ENCODE measurements at places on chromosomes 1 and 21. TPM values are rescaled to one million over a fixed set of nuclear protein-coding genes. Genes with fewer than 3 reads are reported as not detected.

DNA sequence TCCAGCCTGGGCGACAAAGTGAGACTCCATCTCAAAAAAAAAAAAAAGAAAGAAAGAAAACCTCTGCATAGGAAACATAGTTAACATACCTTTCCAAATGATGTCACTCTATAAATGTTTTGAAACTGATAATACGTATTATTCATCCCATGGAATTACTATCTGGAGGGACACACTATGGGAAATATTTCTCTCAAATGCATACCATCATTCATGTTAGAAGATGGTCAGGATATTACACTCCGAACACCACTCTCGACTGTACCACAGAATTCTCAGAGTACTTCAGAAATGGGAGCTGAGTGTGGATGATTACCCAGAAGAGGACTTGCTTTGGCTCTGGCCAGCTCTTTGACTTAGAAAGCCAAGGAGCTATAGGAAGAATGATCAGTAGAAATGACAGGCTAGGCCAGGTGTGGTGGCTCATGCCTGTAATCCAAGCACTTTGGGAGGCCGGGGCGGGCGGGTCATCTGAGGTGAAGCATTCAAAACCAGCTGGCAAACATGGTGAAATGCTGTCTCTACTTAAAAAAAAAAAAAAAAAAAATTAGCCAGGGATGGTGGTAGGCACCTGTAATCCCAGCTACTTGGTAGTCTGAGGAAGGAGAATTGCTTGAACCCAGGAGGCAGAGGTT lies 5.2 kb upstream of the LIN28A start:
- no peak for DNase-seq

- DNase-seq = no peak
These were observed 45.3 kb downstream of the TLR5 start for GRCh38 chr1:223097713-223098112.

- peak; percentile 60 for DNase-seq
These were observed 29.2 kb upstream of the CNTN2 start for GRCh38 chr1:205013683-205014367.

GRCh38 chr1:230851291-230851691 lies 17.0 kb downstream of the C1orf198 start:
- DNase-seq = no peak

GRCh38 chr21:44259082-44259705 lies 2.5 kb downstream of the DNMT3L start:
- no peak for DNase-seq

- DNase-seq = no peak
These were observed 108.8 kb downstream of the GALNT2 start for GRCh38 chr1:230175839-230176238.

DNA sequence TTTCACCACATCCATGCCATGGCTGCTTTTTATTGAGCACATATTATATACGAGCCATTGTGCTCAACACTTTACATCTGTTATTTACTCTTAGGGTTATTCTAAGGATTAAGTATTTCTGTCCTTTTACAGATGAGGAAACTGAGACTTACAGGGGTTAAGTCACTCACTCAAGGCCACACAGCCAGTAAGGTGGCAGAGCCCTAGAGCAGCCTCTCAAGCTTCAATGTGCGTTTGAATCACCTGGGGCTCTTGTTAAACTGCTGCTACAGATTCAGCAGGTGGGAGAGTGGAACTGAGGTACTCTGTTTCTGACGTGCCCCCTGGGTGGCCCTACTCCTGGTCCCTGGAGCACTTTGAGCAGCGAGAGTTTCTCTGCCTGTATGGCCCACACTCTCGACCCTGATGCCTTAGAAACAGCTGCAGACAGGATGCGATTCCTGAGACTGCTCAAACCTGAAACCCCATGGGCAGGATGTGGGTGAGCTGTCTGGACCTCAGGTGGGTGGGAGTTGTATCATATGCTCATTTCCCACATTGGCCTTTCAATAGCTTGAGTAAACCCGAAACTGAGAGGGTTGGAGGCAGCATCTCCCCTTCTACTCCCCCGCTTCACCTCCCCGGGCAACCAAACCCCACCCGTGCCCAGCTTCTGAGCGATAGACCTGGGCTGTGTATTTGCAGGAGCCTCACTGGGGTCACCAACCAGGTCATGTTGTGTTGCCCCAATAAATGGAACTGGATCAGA lies 59.3 kb downstream of the MAN1C1 start:
- DNase-seq = no peak

GRCh38 chr1:186738926-186739325 lies 58.7 kb upstream of the PTGS2 start:
- DNase-seq = no peak

DNA sequence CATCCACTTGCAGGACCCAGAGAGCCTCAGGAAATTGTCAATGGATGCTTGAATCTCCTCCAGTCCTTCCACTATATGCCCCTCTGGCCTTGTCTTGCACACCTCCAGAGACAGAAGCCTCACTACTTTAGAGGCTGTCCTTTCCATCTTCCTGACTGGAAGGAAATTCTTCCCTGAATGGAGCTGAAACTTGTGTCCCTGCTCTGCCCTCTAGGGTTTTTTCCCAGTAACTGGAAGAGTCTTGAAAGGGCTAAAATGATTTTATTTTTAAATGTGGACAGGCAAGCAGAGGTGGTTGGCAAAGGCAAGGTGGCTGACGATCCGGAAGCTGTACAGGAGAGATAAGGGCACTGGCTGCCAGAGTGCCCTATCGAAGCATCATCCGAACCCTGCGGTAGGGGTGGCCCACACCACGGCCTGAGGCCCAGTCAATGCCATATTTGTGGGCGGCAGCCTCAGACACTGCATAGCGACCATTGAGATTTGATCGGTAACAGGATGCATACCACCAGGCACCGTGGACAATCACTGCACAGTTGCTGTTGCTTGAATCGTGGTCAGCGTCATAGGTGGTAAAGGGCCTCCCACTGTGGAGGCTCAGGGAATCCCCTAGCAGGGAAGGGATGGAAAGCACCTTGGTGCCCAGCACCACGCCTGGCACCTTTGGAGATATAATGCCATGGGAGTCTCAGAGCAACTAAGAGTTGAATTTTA lies 2.3 kb upstream of the MAP3K6 start:
- no peak for DNase-seq

DNA sequence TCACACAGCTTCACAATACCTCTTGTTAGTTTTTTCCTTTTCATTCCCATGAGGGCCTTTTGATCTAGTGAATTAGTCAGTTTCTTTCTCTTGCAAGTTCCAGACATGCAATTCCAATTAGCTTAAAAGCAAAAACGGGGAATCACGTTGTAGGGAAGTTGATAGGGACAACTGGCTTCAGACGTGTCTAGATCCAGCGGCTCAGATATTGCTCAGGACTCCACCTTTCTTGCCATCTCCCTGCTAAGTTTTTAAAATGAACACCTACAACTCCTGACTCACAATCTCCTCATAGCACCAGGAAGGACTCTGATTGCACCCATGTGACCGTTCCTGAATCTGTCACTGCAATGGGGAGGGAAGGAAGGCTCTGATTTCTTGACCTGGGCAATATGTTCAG lies 63.8 kb upstream of the ARHGAP29 start:
- no peak for DNase-seq

DNA sequence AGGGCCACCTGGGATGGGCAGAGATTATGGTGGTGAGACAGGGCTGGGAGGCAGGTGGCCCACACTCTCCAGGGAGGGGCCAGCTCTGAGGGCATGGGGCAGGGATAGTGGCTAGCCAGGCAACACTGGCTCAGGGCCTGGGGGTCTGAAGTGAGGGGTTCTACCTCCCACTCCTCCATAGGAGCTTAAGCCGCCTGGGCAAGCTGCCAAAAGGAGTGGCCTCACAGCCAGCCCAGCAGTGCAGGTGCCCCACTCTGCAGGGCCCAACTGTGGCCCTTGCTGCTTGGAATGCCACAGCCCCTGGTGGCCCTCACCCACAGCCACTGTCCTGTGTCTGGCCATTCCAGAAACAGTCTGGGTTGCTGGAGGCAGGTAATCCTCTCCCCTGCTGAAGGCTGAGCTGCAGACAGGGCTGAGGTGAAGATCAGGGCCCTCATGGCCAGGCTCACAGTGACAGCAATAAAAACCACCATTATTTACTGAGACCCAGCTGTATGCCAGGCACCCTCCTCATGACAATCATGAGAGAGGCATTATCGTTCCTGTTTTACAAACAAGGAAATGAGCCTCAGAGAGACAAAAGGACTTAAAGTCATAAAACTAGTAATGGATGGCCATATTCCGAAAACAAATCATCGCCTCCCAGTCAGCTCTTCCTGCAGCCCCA lies 31.0 kb downstream of the KIF21B start:
- no peak for DNase-seq

DNA sequence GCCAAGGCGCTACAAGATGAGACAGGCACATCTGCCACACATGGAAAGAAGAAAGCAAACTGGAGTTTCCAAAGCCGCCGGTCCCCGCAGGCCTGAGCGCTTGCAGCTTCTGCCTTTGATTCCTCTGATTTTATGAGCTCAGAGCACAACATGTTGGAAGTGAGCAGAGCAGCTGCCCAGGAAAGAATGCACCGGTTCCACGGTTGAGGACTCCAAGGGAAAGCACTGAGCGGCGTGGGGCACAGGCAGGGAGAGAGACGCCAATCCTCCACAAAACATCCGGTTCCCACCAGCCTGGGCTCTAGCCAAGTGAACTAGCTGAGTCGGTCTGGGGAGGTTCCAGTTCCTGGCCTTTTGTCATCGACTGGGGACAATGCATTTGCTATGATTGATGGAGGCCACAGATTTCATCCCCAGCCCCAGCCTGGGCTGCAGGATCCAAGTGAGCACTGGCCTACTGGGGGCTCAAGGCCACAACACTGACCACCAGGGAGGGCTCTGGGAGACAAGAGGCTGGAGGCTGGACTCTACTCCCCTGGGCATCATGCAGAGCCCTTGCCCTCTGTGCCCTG lies 253.1 kb upstream of the IRF2BP2 start:
- DNase-seq = peak; percentile 71

DNA sequence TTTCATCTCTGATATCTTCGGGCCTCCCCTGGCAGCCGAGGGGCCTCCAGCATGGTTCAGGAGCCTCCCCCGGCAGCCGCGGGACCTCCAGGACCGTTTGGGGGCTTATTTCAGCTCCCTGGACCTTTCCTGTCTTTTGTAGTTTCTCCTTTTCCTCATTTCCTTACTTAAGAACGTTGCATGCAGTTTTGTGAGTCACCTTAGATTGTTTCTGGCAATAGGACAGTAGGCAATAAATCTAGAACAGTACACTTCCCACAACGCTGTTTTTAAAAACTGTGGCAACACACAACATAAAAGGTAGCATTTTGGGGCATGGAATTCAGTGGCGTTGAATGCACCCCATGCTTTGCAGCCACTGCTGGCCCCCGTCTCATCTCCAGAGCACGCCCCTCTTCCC lies 24.4 kb downstream of the FAAP20 start:
- no peak for DNase-seq

- DNase-seq = peak; percentile 52
These were observed 1.8 kb upstream of the CSMD2 start for GRCh38 chr1:34166625-34167361.

The SH2D1B gene
- 0.12 TPM for total RNA-seq

The SPRR1A gene
- total RNA-seq = not detected

The CELSR2 gene
- total RNA-seq = 20.9 TPM

The RSPH1 gene
- 5.6 TPM for total RNA-seq

The SFPQ gene
- total RNA-seq = 164 TPM

The MXRA8 gene
- total RNA-seq = 73.1 TPM

The DNM3 gene
- total RNA-seq = 2.8 TPM

The GJA5 gene
- 8.8 TPM for total RNA-seq

The C8B gene
- total RNA-seq = 1.9 TPM
